Effector CD4-positive, alpha-beta T cell (primary cell): ENCODE measurements at places on chromosomes 11 and 22.

DNA sequence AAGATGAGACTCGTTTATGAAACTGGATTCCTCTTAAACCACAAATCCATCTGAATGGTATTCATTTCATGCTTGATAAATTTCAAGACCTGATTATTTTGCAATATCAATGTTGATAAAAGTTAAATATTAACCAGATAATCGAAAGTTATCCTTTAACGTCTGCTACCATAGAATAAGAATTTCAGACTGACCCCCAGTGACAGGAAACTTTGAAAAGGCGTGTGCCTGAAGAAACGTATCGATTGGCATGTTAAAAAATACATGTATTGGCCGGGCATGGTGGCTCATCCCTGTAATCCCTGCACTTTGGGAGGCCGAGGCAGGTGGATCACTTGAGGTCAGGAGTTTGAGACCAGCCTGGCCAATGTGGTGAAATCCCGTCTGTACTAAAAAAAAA lies 13.9 kb downstream of the SCGB1A1 start:
- DNase-seq, result no peak

- DNase-seq, result no peak
Observed at GRCh38 chr11:30196400-30197206, 34.2 kb upstream of the FSHB start.

GRCh38 chr11:64522843-64523380 lies 68.1 kb upstream of the SLC22A12 start:
- no peak for DNase-seq

- DNase-seq, result no peak
Observed at GRCh38 chr11:17934194-17934593, 78.7 kb downstream of the SERGEF start.

DNA sequence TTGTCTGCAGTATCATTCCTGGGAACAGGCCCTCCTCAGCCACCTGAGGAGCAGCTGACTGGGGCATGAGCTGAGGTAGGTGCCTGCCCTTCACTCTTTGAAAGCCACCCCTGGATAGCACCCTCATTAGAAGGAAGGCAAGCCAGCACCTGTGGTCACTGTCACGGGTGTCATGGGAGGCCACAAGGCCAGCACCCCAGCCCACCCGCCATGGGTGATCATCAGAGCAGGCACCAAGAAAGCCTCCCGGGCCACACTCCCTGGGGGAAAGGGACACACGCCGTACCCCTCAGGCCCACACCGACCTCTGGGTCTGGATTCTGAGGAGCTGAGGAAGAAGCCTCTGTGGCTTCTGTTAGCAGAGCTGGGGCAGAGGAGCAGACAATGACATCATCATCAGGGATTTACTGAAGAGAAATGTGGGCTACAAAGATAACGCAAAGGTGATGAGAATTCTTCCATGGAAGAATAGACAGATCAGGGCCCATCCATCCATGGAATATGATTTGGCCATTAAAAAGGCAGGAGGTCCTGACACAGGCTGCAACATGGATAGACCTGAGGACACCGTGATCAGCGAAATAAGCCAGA lies 16.7 kb upstream of the NAP1L4 start:
- DNase-seq, result no peak
